ENCODE measurements at places on chromosomes 7 and 10.

- peak; percentile 65 for DNase-seq
These were observed 16.3 kb upstream of the ZMIZ1 start for GRCh38 chr10:79052291-79053080.

DNA sequence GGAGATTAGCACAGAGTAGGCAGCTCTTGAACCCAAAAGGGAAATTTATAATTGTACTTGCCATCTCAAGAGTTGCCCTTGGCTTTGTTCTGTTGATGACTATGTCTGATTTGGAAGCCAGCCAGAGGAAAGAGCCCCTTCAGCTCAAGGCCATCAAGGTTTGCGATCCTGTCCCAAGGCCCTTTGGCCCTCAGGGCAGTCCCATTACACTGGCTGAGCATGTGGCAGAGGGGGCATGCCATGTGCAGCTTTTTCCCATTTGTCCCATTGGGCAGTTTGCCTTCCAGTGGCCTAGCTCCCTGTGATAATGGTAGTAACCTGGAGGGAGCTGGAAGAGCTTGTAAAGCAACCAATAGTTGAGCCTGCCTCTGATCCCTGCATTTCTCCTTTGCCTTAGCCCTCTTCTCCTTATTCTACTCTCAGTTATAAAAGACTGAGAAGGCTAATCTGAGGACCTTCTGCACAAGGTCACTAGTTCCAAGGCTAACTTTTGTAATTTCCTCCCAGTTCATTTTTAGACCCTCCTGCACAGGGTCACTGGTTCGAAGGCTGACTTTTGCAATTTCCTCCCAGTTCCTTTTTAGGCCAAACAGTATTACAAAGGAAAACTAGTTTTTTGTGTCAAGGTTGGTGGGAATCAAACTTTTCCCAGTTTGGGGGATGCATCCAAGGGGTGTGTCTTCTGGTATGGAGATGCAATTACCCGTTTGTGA, 31.0 kb upstream of the ARHGAP12 start:
- DNase-seq, result no peak

GRCh38 chr7:157496416-157497275, 159.8 kb downstream of the DNAJB6 start:
- no peak for DNase-seq

GRCh38 chr10:70656489-70656888, 15.8 kb upstream of the ADAMTS14 start:
- no peak for DNase-seq

DNA sequence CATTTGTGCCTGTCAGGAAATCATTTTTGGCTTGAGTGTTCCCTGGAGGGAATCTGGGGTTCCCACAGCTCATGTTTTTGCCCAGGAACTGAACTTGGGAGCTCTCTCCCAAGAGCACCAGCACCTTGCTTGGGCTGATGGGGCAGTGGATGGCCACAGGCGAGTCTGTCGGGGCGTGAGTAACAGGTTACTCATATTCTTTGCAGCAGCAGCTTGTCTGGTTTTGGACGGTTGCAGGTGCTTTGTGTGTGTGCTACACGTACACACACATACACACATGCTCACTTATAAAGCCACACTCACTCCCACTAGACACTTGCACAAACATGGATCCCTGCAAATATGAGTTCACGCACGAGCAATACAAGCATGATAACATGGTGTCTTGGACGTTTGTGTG, 2.9 kb upstream of the PALD1 start:
- DNase-seq, result no peak

- DNase-seq, result no peak
These were observed 380.9 kb downstream of the GATA3 start for GRCh38 chr10:8435186-8436055.

GRCh38 chr7:93646538-93646937, 72.0 kb upstream of the CALCR start:
- DNase-seq, result no peak

GRCh38 chr10:122152544-122152943, 118.6 kb upstream of the BTBD16 start:
- peak; percentile 93 for DNase-seq

DNA sequence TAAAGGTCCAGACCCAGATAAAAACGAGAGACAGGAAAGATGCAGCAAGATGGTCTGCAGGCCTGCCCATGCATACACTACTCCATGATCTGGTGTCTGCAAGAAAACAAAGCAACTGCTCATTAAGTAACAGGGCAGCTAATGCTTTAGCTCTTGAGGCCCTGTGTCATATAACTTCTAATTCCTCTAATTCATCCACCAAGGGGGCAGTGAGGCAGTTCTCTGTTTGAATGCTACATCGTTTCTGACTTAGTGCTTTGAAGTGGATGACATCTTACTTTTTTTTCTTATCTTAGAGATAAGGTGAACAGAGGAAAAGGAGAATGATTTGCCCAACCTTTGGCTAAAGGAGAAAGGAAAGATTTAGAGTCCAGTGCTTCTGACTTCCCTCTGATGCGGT, 619.7 kb downstream of the AUTS2 start:
- no peak for DNase-seq
